Activated CD8-positive, alpha-beta memory T cell treated with anti-CD3 and anti-CD28 coated beads, Interleukin-2, amount 10 ng/mL, durations not matched to agents 7 days and 5 days (primary cell): ENCODE measurements at places on chromosomes 12 and 14.

GRCh38 chr14:51607711-51608110, 44.0 kb upstream of the FRMD6 start:
- H3K36me3 ChIP-seq = no peaks in the 10 kb centered on the region
- no peaks in the 10 kb centered on the region for H3K4me1 ChIP-seq
- H3K27ac ChIP-seq = no peak overlapping the region

- peaks cover 15% of the 10 kb centered on the region for H3K4me1 ChIP-seq
- H3K27me3 ChIP-seq = no peaks in the 10 kb centered on the region
- no peak overlapping the region for H3K4me3 ChIP-seq
- peak overlapping the region; percentile 78 for H3K27ac ChIP-seq
- H3K36me3 ChIP-seq = peaks cover 23% of the 10 kb centered on the region
These were observed 19.1 kb upstream of the AMN start for GRCh38 chr14:102903248-102903888.

DNA sequence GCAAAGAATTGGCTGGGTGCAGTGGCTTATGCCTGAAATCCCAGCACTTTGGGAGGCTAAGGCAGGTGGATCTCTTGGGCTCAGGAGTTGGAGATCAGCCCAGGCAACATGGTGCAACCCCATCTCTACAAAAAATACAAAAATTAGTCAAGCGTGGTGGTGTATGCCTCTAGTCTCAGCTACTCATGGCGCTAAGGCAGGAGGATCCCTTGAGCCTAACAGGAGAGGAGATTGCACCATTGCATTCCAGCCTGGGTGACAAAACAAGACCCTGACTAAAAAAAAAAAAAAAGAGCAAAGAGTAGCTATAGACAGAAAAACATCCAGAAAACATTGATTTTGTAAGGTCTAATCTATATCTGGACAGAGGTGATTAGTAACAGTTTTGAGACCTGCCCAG, 25.0 kb downstream of the KIF21A start:
- peaks cover 15% of the 10 kb centered on the region for H3K36me3 ChIP-seq
- no peak for DNase-seq
- H3K4me3 ChIP-seq = no peak overlapping the region
- H3K27ac ChIP-seq = no peak overlapping the region
- H3K4me1 ChIP-seq = peaks cover 13% of the 10 kb centered on the region

DNA sequence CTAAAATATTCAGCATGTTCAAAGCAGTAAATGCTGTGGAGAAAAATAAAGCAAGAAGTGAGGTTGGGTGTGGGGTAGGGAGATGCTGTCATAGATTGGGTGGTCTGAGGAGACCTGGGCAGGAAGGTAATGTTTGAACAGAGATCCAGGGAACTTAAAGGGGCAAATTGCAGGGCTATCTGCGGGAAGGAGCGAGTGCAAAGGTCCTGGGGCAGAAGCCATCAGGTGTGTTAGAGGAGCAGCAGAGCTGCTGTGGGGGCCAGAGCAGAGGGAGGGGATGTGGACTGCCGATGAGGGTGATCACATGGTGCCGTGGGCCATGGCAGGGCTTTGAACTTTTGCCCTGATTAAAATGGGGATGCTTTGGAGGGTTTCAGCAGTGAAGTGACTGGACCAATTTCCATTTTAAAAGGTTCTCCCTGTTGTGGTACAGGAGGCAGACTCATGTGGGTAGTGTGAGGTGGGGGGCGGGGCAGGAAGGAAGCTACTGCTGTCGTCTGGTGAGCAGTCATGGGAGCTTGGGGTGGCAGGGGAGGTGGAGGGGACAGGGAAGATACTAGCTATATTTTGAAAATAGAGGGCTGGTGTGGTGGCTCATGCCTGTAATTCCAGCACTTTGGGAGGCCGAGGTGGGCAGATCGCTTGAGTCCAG, 145.0 kb downstream of the AACS start:
- H3K4me3 ChIP-seq = no peak overlapping the region
- H3K27ac ChIP-seq = no peak overlapping the region
- peaks cover 4% of the 10 kb centered on the region for H3K27me3 ChIP-seq
- H3K36me3 ChIP-seq = no peaks in the 10 kb centered on the region
- peak; percentile 46 for DNase-seq
